ENCODE measurements at places on chromosomes 13 and 19. TPM values are rescaled to one million over a fixed set of nuclear protein-coding genes. Genes with fewer than 3 reads are reported as not detected.

ADAMTSL5 gene
- total RNA-seq: 0.97 TPM

TGFBR3L gene
- total RNA-seq: 0.77 TPM

SSBP4 gene
- total RNA-seq: 31.7 TPM

WTIP gene
- 13.4 TPM for total RNA-seq

MISP gene
- 23.6 TPM for total RNA-seq

PDX1 gene
- total RNA-seq: not detected

NLRP5 gene
- not detected for total RNA-seq

DNAJC3 gene
- total RNA-seq: 61.8 TPM

LAIR1 gene
- 27.4 TPM for total RNA-seq

CBLC gene
- total RNA-seq: 4.8 TPM

USHBP1 gene
- 12.3 TPM for total RNA-seq

SLC46A3 gene
- 10.9 TPM for total RNA-seq

FCER2 gene
- total RNA-seq: 0.37 TPM

DKKL1 gene
- 0.95 TPM for total RNA-seq

CPT1C gene
- 5.9 TPM for total RNA-seq

ZNF628 gene
- total RNA-seq: 2.0 TPM

IRGC gene
- total RNA-seq: not detected

FRY gene
- 68.1 TPM for total RNA-seq

SPACA4 gene
- not detected for total RNA-seq

PSG7 gene
- not detected for total RNA-seq

UGGT2 gene
- 60.2 TPM for total RNA-seq

FBXO17 gene
- total RNA-seq: 18.8 TPM

LYPD5 gene
- 0.51 TPM for total RNA-seq

FPR3 gene
- 5.5 TPM for total RNA-seq

SHANK1 gene
- 1.2 TPM for total RNA-seq

ZNF823 gene
- 13.1 TPM for total RNA-seq

SPRED3 gene
- total RNA-seq: 2.6 TPM

MYH14 gene
- 55.3 TPM for total RNA-seq

CTXN1 gene
- 25.9 TPM for total RNA-seq

ZNF439 gene
- total RNA-seq: 21.7 TPM

SIGLEC5 gene
- total RNA-seq: 2.2 TPM

RCBTB2 gene
- total RNA-seq: 18.4 TPM

ACP7 gene
- total RNA-seq: not detected

ZNF14 gene
- 4.3 TPM for total RNA-seq

DCT gene
- total RNA-seq: 0.25 TPM

ZMYM2 gene
- total RNA-seq: 56.2 TPM

NCR1 gene
- 2.5 TPM for total RNA-seq

KIR2DL1 gene
- not detected for total RNA-seq

RFPL4A gene
- total RNA-seq: not detected

ZNF667 gene
- 3.1 TPM for total RNA-seq

ALG11 gene
- total RNA-seq: 24.4 TPM

TNNI3 gene
- 4.8 TPM for total RNA-seq

Data from lung (tissue), 17 donors.